Fibroblast of skin of right quadriceps (primary cell): ENCODE measurements at places on chromosomes 11 and 22.
A peak's percentile ranks its signal among the peaks of the same experiment; 100 is the strongest.

DNA sequence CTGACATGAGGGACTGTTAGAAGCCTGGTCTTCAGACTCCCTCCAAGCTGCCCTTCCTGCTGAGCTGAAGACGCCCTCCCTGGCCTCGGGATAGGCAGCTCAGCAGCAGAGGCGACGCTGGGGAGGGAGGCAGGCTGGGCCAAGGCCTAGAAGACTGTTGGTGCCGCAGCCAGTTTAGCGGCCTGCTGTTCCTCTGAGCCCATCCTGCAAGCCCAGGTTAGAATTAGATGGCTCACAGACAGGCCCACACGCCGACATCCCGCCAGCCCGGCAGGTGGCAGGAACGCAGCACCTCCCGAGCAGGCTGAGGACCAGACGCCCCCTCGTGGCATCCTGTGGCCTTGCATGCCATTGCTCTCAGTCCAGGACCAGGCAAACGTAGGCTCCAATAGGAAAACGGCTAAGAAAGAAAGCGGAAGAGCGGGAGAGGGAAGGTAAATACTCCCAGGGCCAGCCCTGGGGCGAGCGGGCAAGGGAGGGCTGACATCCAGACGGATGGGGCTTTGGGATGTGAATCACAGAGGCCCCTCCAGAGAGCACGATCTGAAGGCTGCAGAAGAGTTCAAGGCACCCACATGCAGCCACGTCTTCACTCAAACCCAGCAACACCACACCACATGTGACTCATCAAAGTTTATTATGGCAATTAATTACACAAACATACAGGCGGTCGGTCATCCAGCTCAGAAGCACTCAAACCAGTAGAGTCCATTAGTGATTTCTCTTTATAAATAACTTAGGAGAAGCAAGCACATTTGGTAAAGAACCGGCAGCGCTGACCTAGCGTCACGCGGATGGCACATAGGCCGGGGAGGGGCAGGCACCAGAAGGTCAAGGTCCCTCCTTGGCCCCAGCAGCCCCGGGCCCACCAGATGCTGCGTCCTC is 27.6 kb downstream of the CD5 start:
- peak; percentile 85 for DNase-seq

DNA sequence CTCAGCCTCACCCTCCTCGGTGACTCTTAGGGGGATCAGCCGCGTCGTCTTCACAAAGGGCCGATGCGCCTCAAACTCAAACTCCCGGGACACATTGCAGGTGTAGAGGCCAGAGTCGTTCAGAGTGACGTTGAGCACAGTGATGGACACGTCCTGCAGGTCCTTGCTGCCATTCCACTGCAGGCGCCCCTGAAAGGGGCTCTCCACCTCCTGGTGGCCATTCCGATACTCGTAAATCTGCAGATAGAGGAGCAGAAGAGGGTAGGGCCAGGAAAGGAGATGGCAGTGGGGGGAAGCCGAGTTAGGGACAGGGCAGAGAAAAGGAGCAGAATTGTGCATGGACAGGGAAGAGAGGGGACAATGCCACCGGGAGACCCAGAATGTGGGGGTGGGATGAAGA is 12.0 kb downstream of the SCN3B start:
- no peak for DNase-seq

- DNase-seq: no peak
These were observed 452.6 kb downstream of the LUZP2 start for GRCh38 chr11:24949406-24949805.

DNA sequence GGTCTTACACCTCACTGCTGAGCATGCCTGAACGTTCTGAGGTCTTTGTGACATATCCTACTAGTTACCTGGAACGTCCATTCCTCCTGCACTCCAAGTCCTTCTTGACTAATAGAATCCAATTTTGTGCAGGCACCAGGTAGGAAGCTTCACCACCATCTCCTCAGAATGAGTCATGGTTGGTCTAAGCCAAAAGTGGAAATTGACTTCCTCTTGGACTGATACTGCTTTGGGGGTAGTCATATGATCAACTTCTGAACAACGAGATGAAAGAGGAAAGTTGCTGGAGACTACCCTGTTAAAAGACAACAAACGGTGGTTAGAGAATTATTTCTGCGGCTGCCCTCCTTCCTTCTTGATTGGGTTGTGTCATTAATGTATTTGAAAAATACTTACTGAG is 374.2 kb upstream of the LARGE1 start:
- DNase-seq: no peak
